Ascending aorta (tissue), 2 donors: ENCODE measurements at places on chromosomes 1 and 21. TPM values are rescaled to one million over a fixed set of nuclear protein-coding genes. Genes with fewer than 3 reads are reported as not detected.

DNA sequence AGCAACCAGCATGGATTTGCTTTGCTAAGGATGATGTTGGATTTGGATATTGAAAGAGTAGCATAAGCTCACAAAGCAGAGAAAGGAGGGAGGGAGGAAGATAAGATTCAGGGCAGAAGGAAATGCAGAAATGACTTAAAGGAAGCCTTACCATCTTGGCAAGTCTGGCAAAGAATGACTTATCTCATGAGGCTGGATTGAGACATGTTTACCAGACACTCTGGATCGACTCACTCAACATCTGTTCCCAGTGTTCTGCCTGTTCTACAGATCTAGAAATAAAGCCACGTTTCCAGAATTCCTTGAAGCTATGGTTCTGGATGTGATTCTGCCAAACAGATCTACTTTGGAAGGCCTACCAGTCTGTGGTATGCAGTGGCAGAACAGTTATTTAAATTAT, 38.8 kb upstream of the CTBS start:
- no peak overlapping the region for H3K4me3 ChIP-seq
- no peaks in the 10 kb centered on the region for H3K27me3 ChIP-seq
- no peaks in the 10 kb centered on the region for H3K4me1 ChIP-seq
- no peaks in the 10 kb centered on the region for H3K36me3 ChIP-seq
- H3K27ac ChIP-seq = no peak overlapping the region

The G0S2 gene
- total RNA-seq = 15.1 TPM

The CAPN9 gene
- total RNA-seq = not detected

The SELP gene
- total RNA-seq = 40.0 TPM
